ENCODE measurements at places on chromosomes 4 and X.

- peak; percentile 42 for DNase-seq
Measured at GRCh38 chr4:16122784-16123183, 39.0 kb upstream of the PROM1 start.

GRCh38 chrX:37347420-37347819, 1.7 kb upstream of the PRRG1 start:
- DNase-seq: no peak

DNA sequence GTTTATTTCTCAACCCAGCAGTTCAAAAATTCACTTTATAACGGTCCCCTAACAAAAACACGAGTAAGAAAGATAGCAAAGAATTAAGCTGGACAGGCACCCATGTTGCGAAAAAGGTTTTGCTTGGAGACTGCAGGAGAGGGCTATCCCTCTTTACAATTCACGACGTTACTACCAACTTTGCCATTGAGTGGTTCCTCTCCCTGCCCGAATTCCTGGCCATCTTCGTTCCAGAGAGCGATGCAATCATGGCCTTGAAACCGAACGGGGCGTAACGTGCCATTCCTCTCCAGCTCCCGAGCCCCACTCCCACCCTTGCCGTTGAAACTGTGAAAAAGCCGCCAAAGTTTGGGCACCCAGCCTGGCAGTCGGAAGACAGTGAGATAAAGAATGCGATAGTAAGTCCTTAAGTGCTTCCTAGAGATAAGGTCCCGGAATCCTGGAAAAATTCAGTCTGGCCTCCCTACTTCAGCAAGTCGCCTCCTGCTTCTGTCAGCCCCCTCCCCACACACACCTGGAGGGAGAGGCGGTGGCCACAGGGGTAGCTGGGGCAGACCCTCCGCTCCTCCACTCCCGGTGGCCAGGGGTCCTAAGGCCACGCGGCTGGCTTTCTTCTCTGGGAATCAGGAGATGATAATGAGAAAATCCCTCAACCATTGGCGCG, 65.2 kb downstream of the FBXO8 start:
- DNase-seq: no peak

GRCh38 chr4:109094056-109094455, 208.4 kb downstream of the COL25A1 start:
- no peak for DNase-seq

DNA sequence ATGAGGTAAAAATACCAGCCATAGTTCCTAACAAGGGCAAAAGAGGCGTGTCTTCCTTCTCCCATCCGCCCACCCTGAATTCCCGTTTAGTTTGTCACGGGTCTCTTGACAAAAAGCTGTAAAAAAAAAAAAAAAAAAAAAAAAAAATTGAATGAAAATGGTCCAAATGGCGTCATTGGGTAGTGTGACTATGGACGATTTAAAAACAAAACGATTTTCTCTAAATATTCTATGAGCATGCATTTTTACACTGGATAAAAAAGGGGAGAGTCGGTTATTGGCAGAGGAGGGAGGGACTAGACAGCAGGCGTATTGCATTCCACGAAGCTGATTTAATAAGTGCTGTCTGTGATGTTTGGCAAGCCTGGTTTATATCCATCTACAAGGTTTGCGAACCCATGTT, at the start of gene FAM133A:
TSS of gene FAM133A (plus strand) at position 338 of the 403 bp plus-strand sequence. CDS start 35,214 bp downstream, outside the sequence.
- DNase-seq: no peak

- DNase-seq: no peak
Measured at GRCh38 chr4:155591738-155592143, 74.9 kb upstream of the GUCY1A1 start.

DNA sequence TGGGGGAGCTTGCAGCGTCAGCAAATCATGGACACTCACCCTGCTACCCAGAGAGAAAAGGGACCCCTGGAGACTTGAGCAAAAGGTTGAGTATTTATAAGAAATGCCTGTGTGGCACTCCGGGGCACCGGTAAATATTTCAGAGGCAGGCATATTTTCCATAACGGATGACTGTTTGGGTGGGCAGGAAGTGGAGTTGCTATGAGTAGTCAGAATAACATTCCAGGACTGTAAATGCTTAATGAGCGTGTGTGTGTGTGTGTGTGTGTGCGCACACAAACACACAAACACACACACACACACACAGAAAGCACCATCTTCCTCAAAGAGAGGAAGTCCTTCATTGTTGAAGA, 74.6 kb downstream of the MXRA5 start:
- DNase-seq: no peak

DNA sequence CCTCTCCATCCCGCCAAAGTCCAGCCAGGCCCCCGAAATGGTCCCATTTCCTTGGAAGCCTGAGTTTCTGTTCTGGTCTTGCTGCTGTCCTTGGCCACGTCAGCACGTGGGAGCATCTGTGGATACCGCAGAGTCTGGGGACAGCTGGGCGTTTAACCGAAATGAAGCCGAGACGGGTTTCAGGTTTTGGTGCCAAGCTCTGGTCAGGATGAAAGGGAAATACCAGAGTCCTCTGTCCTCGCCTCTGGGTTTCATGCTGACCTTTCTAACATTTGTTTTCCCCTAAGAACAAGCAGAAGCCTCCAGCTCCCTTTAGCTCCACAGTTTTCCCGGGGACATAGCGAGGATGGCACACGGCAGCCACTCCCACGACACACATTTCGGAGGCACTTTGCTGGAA, 19.7 kb downstream of the SHOX start:
- DNase-seq: no peak

GRCh38 chr4:65789805-65790204, 119.5 kb upstream of the EPHA5 start:
- DNase-seq: no peak

DNA sequence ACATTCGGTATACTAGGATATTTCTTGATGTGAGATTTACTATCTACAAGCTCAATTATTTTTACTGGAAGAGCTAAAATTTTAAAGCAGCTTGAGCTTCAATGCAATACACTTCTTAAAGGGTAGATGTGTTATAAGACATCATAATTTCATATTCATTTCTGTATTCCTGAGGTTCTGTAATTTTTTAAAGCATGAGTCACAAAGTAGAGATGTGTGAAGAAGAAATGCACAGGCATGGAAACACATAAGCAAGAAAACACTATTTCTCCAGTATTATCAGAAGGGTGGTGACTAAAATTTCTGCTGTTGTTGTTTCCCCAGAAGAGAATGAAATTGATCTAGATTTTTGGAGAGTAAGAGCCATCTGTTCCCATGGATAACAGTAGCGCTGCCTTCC, 72.6 kb downstream of the INPP4B start:
- DNase-seq: no peak

Measured in activated CD4-positive, alpha-beta T cell treated with anti-CD3 and anti-CD28 coated beads, Interleukin-10, Interleukin-2, amounts not matched to agents 100 ng/mL and 50 ng/mL, durations not matched to agents 16 hours and 8 hours (primary cell).